Stimulated activated CD4-positive, alpha-beta T cell treated with anti-CD3 and anti-CD28 coated beads, Interleukin-12 subunit alpha, Interleukin-12 subunit beta, amount 100 ng/mL, for 48 hours (primary cell): ENCODE measurements at places on chromosomes 3 and 15.

- DNase-seq = no peak
Measured at GRCh38 chr3:176046703-176047102, 1150.6 kb downstream of the TBL1XR1 start.

DNA sequence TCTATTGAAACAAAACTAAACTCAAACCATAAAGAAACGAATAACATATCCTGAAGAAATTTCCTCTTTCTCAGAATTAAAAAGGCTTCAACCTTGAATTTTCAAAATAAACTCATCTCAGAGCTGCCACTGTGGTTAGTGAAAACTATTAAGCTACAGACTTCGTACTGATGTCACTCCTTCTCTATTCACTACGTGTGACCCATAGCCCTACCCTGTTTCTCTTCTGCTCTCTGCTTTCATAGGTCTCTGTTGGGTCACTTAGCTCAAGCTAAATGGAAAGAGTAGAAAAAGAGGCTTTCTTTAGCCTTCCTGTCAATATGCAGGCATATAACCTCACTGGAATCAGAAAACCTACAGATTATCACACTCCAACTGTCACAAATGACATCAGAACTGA, 126.6 kb upstream of the MME start:
- DNase-seq = no peak

GRCh38 chr15:76753771-76754170, 151.4 kb downstream of the SCAPER start:
- DNase-seq = no peak

- DNase-seq = no peak
Measured at GRCh38 chr3:30542897-30543296, 63.5 kb upstream of the TGFBR2 start.

- DNase-seq = no peak
Measured at GRCh38 chr15:77981281-77982126, 96.0 kb downstream of the TBC1D2B start.

DNA sequence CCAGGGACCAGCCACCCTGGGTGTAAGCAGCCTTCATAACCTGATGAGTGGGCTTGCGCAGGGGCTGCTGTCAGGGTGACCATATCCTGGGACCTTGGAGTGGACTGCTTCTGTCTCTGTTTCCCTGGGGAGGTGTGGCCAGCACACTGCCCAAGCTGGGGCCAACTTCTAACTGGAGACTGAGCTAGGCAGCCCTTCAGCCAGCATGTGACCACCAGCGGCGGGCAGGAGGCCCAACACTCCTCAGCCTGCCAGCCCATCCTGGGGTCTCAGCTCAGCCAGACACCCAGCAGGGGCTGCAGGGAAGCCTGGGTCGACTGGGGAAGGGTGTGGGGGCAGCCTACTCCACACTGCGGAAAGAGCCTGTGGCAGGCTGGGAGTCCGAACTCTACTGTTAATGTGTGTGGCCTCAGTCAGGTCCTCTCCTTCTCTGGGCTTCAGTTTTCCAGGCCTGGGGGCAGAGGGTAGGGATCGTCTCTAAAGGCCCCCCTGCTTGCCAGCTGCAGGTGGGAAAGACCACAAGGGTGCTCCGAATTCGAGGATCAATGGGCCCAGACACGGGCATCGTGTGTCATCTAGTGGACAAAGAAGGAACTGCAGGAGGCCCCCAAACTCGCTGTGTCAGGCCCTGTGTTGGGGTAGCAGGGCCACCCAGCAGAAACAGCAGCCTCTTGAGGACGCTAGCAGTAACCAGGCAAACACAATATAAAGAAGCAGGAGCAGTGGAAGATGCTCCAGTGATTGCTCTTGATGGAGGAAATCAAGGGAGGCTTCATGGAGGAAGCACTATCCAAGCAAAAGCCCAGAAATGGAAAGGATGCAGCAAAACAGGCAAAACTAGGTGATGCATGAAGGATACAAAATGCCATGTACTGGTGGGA, 2.0 kb upstream of the SEMA3G start:
- DNase-seq = peak; percentile 87

DNA sequence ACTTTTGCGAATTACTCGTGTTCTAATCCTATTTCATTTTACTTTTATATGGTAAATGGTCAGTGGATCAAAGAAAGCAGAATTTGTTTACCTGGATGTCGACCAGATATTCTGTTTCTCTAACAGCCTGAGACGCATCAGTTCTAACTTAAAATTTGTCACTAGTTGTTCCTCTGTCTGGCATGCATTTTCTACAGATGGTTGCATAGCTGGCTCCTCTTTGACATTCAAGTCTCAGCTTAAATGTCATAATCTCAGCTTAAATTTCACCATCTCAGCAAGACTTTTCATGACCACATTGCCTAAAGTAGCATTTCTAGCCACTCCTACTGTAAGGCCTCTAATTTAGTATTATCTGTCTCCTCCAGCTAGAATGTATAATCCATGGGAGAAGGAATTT, 609.3 kb downstream of the AGBL1 start:
- no peak for DNase-seq

DNA sequence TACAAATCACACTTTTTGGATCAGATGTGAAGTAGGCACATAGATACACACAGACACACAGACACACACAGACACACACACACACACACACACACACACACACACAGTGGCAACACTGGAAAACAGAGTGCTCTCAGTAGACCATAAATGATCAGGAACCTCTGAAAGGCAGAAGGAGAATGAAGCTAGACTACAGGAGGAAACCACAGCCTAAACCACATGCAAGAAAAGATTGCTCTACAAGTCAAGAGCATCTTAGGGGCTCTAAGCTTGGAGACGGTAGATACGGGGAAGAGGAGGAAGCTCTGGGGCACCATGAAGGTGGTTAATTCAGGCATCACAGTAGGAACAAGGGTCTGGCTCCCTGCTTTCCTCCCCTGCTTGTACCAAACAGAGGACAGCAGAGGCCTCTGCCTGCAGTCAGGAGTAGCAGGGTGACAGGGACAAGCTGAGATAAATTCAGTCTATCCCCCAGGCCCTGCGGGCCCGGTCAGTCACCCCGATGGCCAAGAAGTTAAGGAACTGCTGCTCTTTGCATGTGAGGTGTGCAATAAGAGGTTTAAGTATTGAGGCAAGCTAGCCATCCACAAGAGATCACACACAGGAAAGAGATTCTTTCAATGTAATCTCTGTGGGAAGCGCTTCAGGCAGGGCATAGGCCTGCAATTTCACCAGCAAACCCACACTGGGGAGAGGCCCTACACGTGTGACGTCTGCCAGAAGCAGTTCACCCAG, 23.5 kb upstream of the ARPIN start:
- no peak for DNase-seq

GRCh38 chr3:155618543-155618942, 126.3 kb downstream of the PLCH1 start:
- DNase-seq = no peak

DNA sequence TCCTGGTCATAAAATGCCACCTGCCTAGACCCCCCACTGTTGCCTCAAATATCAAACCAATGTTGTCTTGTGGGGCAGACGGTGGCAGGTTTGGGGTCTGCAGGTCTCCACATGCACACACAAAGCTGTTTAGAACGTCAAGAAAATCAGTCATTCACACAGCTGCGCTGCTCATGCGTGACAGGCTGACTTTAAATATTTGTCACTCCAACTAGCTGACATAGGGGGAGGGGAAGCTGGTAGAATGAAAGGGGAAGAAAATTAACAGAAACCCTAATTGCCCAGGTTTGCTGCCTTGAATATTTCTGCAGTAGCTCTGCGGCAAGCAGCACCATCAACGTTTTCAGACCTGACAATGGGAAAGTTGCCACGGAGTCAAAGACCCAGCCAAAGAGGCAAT, 201.8 kb downstream of the ABHD5 start:
- DNase-seq = no peak

DNA sequence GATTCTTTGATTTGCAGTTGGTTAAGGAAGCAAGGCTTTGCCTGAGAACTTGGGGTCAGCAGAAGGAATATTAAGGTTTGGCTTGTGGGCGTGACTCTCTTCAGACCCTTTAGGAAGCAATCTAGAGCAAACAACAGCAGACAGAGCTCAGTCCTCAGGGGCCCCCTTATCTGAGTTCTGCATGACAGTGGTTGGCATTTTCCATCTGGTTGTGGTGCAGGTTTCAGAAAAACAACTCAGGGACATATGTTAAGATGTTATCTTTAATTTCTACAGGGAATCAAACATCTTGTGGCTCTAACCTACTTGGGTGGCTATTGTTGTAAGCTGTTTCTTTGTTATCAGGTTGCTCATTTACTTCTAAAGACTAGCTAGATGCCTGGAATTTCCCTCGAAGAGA, 141.4 kb downstream of the VPS8 start:
- DNase-seq = no peak

GRCh38 chr15:72998681-72999466, 53.4 kb upstream of the NEO1 start:
- DNase-seq = no peak

GRCh38 chr15:74548241-74548640, 7.2 kb downstream of the ARID3B start:
- DNase-seq = no peak

GRCh38 chr15:59595434-59595915, 16.1 kb upstream of the GCNT3 start:
- DNase-seq = no peak

- no peak for DNase-seq
Measured at GRCh38 chr3:132650153-132650552, 9.5 kb downstream of the ACAD11 start.

GRCh38 chr3:112561484-112561733, 353 bp downstream of the ATG3 start:
- peak; percentile 75 for DNase-seq

- DNase-seq = no peak
Measured at GRCh38 chr3:74861211-74861610, 246.8 kb upstream of the CNTN3 start.

DNA sequence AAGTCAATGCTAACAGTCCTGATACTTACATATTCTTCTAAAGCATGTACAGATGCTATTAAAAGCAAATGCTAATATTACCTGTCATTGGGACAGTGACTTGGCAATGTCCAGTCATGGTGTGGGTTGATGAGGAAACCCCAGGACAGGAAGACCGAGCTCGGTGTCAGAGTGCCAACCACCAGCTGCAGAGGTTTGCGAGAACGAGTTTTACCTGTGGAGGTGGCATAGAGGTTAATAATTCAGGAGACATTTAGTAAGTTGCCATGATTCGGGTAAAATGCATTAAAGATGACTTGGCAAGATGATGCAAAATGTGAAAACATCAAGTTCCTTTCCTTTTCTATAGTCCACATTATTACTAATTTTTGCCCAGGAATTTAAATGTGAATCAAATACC, 94.5 kb downstream of the ABI3BP start:
- no peak for DNase-seq

GRCh38 chr3:187994221-187995042, 159.5 kb upstream of the LPP start:
- DNase-seq = no peak

DNA sequence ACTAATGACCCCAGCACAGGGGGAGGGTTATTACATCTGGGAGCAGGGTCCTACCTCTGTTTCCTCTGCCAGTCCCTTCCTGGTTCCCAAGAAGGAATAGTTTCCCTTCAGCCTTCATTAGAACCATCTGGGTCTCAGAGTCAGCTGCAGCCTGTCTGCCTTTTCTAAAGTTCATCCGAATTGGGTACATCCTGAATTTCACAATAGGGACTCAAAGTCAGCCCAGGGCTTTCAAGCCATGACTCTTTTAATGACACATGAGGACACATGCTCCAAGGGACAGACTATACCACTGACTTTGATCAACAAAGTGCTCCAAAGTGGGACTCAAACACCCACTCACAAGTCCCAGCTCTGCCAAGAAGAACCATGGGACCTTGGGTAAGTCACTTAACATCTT, 12.7 kb upstream of the CRABP1 start:
- DNase-seq = no peak

DNA sequence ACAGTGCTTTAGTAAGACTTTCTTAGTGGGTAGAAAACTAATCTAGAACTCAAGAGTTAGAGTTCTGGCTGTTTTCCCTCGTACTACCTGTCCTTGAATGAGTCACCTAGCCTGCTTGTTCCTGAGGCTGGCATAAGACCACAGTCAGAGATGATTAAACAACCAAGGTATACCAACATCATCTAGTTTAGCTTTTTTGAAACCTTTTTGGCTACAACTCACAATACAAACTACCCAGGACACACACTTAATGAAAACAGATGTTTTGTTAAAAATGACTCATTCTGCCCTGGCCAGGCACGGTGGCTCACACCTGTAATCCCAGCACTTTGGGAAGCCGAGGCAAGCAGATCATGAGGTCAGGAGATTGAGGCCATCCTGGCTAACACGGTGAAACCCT, 4.6 kb downstream of the MCCC1 start:
- no peak for DNase-seq

DNA sequence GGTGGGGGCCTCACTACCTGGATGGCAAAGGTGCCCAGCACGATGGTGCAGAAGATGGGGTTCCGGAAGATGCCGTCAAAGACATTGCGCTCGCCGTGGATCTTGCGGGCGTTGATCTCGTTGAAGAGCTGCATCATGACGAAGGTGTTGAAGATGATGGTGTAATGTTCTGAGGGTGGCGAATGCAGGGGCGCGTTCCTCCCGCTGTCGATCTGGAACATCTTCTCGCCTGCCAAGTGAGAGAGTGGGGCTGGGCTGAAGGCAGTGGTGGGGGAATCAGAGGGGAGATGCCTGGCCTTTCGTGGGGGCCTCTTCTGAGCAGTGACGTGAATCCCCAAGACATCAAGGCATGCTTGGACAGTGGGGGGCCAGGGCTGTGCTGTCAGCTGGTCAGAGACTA, 19.6 kb upstream of the SEC13 start:
- DNase-seq = no peak

- DNase-seq = no peak
Measured at GRCh38 chr3:129741794-129742193, 135.3 kb upstream of the PLXND1 start.

GRCh38 chr3:13767896-13768295, 112.0 kb downstream of the WNT7A start:
- no peak for DNase-seq

GRCh38 chr15:69610858-69611257, 158.2 kb downstream of the RPLP1 start:
- no peak for DNase-seq

GRCh38 chr3:172692751-172693338, 18.0 kb downstream of the NCEH1 start:
- DNase-seq = no peak
